Naive thymus-derived CD8-positive, alpha-beta T cell (primary cell): ENCODE measurements at places on chromosomes 3 and 15.

GRCh38 chr3:160676547-160677303 lies at the start of gene ARL14:
ARL14 (plus strand) TSS chr3:160677160; CDS start chr3:160677347, 187 bp downstream.
- no peak for DNase-seq
- peak within 1 kb of the TSS; percentile 4 for H3K27ac ChIP-seq
- H3K36me3 ChIP-seq: no peaks in the 10 kb centered on the region
- H3K27me3 ChIP-seq: peaks cover 6% of the 10 kb centered on the region

- H3K4me1 ChIP-seq: peaks cover 12% of the 10 kb centered on the region
- no peak overlapping the region for H3K4me3 ChIP-seq
- no peaks in the 10 kb centered on the region for H3K36me3 ChIP-seq
- H3K27ac ChIP-seq: no peak overlapping the region
- DNase-seq: no peak
Measured at GRCh38 chr3:30305021-30305420, 301.4 kb upstream of the TGFBR2 start.

DNA sequence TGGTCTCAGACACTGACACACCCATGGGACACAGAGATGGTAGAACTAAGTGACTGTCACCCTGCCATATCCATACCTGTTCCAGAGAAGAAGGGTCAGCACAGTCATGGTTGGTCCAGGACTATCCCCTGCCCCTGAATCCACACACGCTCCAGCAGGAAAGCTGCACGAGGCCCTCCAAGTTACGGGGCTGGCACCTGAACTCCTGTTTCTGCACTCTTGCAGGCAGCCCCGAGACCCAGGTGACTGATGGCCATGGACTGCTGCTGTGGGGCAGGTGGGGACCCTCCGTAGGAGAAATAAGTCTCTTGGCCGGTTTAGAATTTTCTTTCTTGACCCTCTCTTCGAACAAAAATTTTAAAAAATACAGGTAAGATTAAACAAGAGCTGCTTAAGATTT lies 30.6 kb downstream of the CHDH start:
- no peak for DNase-seq
- H3K27ac ChIP-seq: no peak overlapping the region
- H3K4me1 ChIP-seq: no peaks in the 10 kb centered on the region
- no peaks in the 10 kb centered on the region for H3K36me3 ChIP-seq

DNA sequence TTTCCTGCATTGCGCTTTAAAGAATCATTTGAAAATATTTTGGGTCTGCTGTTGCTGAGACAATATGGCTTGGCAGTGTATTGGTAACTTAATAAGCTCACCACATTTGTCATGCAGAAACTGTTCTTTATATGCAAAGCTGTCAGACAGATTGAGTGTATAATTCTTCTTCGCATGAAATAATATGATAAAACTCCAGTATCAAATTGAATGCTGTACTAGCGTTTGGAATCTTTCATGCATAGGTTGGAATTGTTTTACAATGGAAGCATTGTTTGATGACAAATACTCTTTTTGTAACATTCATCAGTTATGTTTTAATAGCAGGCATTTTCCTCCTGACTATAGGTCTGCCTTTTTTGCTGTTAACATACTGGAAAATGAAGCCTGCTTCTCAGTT lies 53.8 kb downstream of the RBMS3 start:
- no peaks in the 10 kb centered on the region for H3K36me3 ChIP-seq
- no peak overlapping the region for H3K27ac ChIP-seq
- H3K27me3 ChIP-seq: peaks cover 5% of the 10 kb centered on the region
- H3K4me3 ChIP-seq: no peak overlapping the region
- no peaks in the 10 kb centered on the region for H3K4me1 ChIP-seq

GRCh38 chr15:63299943-63300575 lies 22.7 kb downstream of the APH1B start:
- H3K27ac ChIP-seq: no peak overlapping the region
- H3K27me3 ChIP-seq: no peaks in the 10 kb centered on the region
- DNase-seq: no peak
- H3K36me3 ChIP-seq: peaks cover 92% of the 10 kb centered on the region

- DNase-seq: no peak
- H3K36me3 ChIP-seq: no peaks in the 10 kb centered on the region
- no peak overlapping the region for H3K27ac ChIP-seq
- H3K27me3 ChIP-seq: no peaks in the 10 kb centered on the region
- no peak overlapping the region for H3K4me3 ChIP-seq
- no peaks in the 10 kb centered on the region for H3K4me1 ChIP-seq
Measured at GRCh38 chr15:36994790-36995189, 105.6 kb downstream of the MEIS2 start.

DNA sequence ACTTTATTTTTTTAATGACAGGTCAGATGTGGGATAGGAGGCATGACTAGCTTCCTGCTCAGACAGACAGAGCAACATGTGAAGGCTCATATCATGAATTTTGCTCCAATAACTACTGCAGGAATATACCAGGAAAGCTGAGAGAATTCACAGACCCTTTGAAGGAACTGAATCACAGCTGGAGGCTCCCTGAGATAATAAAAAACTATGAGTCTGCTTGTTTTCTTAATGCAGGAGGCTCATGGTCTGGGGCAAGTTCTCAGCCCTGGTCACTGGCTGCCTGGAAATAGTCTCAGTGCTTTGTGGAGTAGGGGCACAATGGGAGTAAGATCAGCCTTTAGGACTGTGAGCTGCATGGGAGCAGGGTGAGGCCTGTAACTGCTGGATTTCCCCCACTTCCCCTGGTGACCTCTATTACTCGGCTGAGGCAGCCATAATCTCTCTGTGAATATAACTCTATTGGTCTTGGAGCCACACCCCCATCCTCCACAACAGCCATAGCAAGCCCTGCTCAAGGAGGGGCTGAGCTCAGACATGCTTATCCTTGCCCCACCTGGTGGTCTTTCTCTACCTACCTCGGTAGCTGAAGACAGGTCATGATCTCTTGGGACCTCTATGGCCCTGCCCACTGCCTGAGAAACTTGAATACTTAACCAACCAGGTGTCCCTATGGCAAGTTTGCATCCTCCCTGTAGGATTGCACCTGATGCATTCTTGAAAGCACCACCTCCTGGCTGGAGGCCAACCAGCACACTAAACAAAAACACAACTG lies 281.6 kb upstream of the TMCO5A start:
- H3K4me1 ChIP-seq: no peaks in the 10 kb centered on the region
- no peaks in the 10 kb centered on the region for H3K27me3 ChIP-seq
- no peak overlapping the region for H3K4me3 ChIP-seq
- H3K27ac ChIP-seq: no peak overlapping the region

DNA sequence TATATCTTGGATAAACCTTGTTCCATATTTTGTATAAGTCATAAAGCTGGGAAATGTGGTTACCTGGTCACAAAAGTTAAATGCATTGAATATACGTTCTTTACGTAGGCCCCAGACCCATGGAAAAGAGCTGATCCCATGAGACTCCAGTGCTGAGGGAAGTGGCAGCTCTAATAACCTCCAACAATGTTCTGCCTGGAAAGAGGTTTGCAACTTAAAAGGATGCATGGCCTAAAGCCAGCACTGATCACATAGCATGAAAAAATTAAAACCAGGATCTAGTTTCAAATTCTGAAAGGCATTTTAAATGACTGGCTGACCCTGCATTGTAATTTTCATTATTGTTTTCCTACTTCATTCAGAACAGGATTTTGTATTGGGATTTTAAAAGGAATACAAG lies 27.9 kb upstream of the STRIT1 start:
- no peaks in the 10 kb centered on the region for H3K27me3 ChIP-seq
- no peaks in the 10 kb centered on the region for H3K4me1 ChIP-seq
- H3K36me3 ChIP-seq: no peaks in the 10 kb centered on the region
- no peak overlapping the region for H3K27ac ChIP-seq
- no peak for DNase-seq
- H3K4me3 ChIP-seq: no peak overlapping the region

DNA sequence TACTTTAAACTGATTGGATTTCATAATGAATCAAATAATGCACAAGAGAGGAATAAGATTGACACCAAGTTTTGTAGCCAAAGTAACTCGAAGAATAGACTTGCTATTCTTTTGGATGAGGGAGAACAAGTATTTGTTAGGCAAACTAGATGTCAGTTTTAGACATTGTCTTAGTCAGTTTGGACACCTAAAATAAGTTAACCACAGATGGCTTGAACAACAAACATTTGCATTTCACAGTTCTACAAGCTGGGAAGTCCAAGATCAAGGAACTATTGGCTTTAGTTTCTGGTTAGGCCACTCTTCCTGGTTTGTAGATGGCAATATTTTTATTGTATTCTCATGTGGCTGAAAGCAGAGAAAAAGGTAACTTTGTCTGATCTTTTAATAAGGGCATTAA lies 61.3 kb upstream of the OSTN start:
- H3K4me3 ChIP-seq: no peak overlapping the region
- no peak overlapping the region for H3K27ac ChIP-seq
- no peaks in the 10 kb centered on the region for H3K27me3 ChIP-seq
- H3K36me3 ChIP-seq: no peaks in the 10 kb centered on the region
- no peak for DNase-seq

GRCh38 chr3:189365609-189366564 lies 194.1 kb downstream of the TPRG1 start:
- DNase-seq: no peak
- H3K4me3 ChIP-seq: no peak overlapping the region
- peaks cover 9% of the 10 kb centered on the region for H3K4me1 ChIP-seq
- no peak overlapping the region for H3K27ac ChIP-seq
- H3K27me3 ChIP-seq: no peaks in the 10 kb centered on the region

- H3K4me1 ChIP-seq: no peaks in the 10 kb centered on the region
- no peak overlapping the region for H3K4me3 ChIP-seq
- DNase-seq: no peak
- H3K36me3 ChIP-seq: no peaks in the 10 kb centered on the region
- peaks cover 6% of the 10 kb centered on the region for H3K27me3 ChIP-seq
Measured at GRCh38 chr3:109089265-109089664, 28.7 kb downstream of the MORC1 start.

DNA sequence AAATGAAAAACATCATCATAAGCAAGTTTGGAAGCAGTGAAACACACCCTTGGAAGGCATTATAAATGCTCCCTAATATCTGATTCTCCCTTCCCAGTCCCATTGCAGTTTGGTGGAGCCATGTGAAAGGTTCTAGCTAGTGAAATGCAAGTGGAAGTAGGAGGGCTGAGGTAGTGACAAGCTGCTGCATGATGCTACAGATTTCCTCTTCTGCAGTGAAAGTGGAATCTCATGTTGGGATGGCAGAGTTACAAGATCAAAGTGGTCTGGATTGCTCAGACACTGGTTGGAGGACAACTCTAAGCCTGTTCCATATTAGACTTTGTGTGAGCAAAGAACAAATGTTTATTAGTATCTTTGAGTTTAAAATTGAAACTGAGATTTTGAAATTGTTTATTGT lies 3.3 kb upstream of the PDCD6IP start:
- H3K36me3 ChIP-seq: no peaks in the 10 kb centered on the region
- H3K4me3 ChIP-seq: no peak overlapping the region
- peaks cover 20% of the 10 kb centered on the region for H3K4me1 ChIP-seq

DNA sequence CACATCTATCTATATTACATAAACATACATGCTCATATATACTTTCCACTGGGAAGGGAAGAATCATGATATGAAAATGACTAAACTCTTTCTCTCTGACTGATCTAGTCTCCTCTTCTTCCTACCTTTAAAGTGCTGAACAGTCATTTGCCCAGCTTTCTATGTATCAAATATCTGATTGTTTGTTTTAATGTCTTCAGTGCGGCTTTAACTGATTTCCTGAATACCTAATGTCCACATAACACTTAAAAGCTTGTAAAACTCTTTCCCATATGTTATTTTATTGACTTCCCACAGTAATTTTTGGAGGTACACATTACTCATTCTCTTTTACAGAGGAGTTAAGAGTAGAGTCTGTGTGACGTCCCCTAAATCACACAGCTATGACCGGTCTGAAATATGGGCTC lies 28.2 kb downstream of the CPOX start:
- H3K27me3 ChIP-seq: no peaks in the 10 kb centered on the region
- no peak overlapping the region for H3K4me3 ChIP-seq
- H3K27ac ChIP-seq: peak overlapping the region; percentile 93
- H3K36me3 ChIP-seq: no peaks in the 10 kb centered on the region
- H3K4me1 ChIP-seq: peaks cover 59% of the 10 kb centered on the region

DNA sequence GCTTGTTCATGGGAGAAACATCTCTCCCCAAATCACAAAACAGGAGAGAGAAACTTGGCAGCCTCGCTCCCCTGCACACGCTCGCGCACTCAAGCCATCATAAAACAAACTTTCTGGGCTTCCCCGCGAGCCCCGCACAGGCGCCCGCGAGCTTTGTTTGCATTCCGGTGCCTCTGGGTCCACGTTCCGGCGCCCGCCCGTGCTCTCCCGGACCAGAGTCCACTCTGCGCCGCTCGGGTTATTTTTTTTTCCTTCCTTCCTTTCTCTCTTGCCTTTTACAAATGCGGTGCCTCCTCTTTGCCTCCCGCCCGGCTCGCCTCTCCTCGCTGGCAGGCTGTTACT lies 363 bp downstream of the MAGI1 start:
- no peaks in the 10 kb centered on the region for H3K36me3 ChIP-seq
- DNase-seq: no peak
- H3K4me1 ChIP-seq: peaks cover 13% of the 10 kb centered on the region
- peaks cover 61% of the 10 kb centered on the region for H3K27me3 ChIP-seq
- H3K4me3 ChIP-seq: peak overlapping the region; percentile 69

GRCh38 chr15:63918901-63919348 lies 85.2 kb upstream of the HERC1 start:
- H3K27me3 ChIP-seq: no peaks in the 10 kb centered on the region
- no peak overlapping the region for H3K27ac ChIP-seq
- H3K4me3 ChIP-seq: no peak overlapping the region
- DNase-seq: no peak
- H3K36me3 ChIP-seq: no peaks in the 10 kb centered on the region

GRCh38 chr3:191030491-191030890 lies 168.0 kb upstream of the GMNC start:
- no peak for DNase-seq
- no peaks in the 10 kb centered on the region for H3K27me3 ChIP-seq
- no peak overlapping the region for H3K4me3 ChIP-seq
- no peaks in the 10 kb centered on the region for H3K36me3 ChIP-seq
- H3K4me1 ChIP-seq: no peaks in the 10 kb centered on the region

DNA sequence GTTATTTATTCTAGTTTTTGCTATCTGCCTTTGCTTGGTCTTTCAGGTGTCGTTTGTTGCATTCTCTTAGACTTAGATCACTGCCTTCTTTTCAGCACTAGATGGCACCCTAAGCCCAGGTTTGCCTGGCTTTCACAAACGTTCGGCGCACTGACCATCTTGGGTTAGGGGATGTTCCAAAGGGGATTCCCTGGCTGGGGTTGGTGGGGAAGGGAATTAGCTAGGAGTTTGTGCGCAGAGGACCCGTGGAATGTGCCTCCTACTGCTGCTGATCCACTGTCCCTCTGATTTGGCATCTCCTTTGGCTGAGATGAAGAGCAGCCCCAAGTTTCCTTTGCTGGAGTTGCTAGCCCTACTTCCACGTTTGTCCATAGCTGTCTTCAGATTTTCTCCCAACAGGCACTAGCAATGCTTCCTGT lies 33.9 kb downstream of the PFN2 start:
- no peak overlapping the region for H3K4me3 ChIP-seq
- DNase-seq: peak; percentile 8
- H3K27ac ChIP-seq: no peak overlapping the region
- peaks cover 19% of the 10 kb centered on the region for H3K36me3 ChIP-seq

DNA sequence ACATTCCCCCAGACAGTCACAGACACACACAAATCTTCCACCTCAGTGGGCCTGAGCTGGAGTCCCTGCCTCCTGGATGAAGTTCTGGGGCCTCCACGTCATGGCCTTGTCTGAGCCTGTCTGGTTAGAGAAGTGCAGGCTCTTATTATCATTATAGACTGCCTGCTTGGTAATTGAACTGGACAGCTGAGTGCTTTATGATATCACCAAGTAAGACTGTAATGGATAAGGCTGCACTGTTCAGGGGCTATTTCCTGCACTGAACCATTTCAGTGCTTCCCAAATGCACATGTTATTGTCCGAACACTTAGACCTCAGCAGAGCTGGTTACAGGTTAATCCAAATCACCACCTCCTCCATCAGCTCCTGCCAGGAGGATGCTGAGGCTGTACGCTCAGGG lies 8.7 kb upstream of the ST6GAL1 start:
- no peaks in the 10 kb centered on the region for H3K27me3 ChIP-seq
- DNase-seq: no peak
- H3K27ac ChIP-seq: no peak overlapping the region
- H3K36me3 ChIP-seq: no peaks in the 10 kb centered on the region
- no peak overlapping the region for H3K4me3 ChIP-seq
